ENCODE measurements at places on chromosomes 5 and 9.

GRCh38 chr9:86405926-86406325 lies 51.7 kb upstream of the TUT7 start:
- no peak for DNase-seq

GRCh38 chr5:6576861-6577501 lies 55.9 kb downstream of the NSUN2 start:
- DNase-seq, result peak; percentile 33

GRCh38 chr9:70988551-70988950 lies 132.9 kb downstream of the TRPM3 start:
- no peak for DNase-seq

GRCh38 chr9:116899337-116900006 lies 212.4 kb downstream of the TRIM32 start:
- no peak for DNase-seq

- no peak for DNase-seq
Measured at GRCh38 chr9:107214915-107215314, 68.2 kb upstream of the RAD23B start.

GRCh38 chr9:2231829-2232228 lies 216.7 kb downstream of the SMARCA2 start:
- DNase-seq, result no peak

DNA sequence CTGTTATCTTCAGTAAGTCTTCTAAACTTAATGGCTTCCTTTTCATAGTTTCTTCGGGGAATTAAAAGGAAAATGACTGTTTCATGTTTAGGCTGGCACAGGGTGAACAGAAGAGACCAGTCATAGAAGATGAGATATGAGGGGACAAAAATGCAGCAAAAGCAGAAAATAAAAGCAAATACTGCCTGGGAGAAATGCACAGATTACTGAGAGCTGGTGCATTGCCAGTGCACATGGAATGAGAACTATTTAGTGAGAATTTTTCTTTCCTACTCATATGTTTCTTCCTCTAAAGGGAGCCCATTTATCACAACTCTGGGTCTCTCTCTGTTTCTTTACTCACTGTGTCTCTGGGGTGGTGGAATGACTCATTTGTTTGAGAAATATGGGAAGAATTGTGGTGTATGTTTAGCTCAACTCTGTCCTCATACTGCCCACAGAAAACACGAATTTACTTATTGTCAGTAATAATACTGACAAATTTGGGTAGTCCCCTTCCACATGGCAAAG lies 25.9 kb upstream of the ANKRD55 start:
- no peak for DNase-seq

GRCh38 chr9:13027879-13028278 lies 251.6 kb downstream of the MPDZ start:
- no peak for DNase-seq

DNA sequence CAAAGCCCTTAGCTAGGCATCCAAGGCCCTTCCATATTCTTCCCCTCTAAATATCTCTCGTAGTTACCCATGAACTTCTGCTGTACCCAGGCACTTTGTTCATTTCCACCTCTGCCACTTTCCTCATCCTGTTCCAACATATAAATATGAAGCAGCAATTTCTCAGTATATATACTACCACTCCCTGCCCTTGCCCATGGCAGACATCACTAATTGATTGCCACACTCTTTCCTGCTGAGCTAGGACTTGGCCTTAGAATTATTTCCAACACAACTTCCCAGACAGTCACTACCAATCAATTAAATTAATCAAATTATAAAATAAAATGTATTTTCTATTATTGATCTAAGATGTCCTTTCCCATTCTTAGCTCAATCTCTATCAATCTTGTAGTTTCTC lies 8.5 kb downstream of the INSYN2B start:
- DNase-seq, result no peak

DNA sequence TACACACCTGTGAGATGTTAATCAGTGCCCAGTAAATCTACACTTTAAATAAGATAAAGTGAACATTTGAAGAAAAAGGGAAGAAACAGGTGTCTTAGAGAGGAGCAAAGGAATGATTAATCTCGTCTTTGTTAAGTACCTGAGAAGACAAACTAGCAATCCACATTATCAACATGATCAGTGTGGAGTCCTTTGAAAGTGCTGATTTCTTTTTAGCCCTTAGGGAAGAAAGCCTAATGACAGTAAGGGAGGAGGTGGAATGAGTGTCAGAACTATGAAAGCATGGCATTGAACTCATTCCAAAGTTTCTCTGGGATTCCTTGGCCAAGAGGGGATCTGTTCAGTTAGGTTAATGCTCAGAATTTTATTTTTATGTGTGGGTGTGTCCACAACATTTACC lies 1109.0 kb upstream of the ACO1 start:
- no peak for DNase-seq
